ENCODE measurements at places on chromosomes 1 and 21.
A peak's percentile ranks its signal among the peaks of the same experiment; 100 is the strongest.

GRCh38 chr1:31415658-31416057, 2.6 kb downstream of the SERINC2 start:
- H3K4me1 ChIP-seq, result peaks cover 6% of the 10 kb centered on the region
- no peak for DNase-seq
- H3K36me3 ChIP-seq, result no peaks in the 10 kb centered on the region
- no peak overlapping the region for H3K4me3 ChIP-seq
- H3K27me3 ChIP-seq, result peaks cover 86% of the 10 kb centered on the region
- no peak overlapping the region for H3K27ac ChIP-seq

DNA sequence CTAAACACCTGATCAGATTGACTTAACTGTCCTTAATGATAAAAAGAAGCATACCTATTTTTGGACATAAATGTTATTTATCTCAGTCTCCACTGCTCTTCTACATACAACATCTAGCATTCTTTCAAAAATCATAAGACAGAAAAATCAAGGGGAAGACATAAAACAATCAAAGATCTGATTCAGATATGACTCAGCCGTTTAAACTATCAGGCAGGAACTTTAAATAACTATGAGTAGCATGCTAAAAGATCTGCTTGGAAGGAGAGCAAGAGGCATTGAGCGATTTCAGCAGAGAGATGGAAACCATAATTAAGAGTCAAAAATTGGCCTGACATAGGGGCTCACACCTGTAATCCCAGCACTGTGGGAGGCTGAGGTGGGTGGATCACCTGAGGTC, 27.2 kb upstream of the SLC22A15 start:
- no peaks in the 10 kb centered on the region for H3K4me1 ChIP-seq
- H3K27me3 ChIP-seq, result peaks cover 43% of the 10 kb centered on the region
- no peaks in the 10 kb centered on the region for H3K36me3 ChIP-seq
- no peak for DNase-seq

DNA sequence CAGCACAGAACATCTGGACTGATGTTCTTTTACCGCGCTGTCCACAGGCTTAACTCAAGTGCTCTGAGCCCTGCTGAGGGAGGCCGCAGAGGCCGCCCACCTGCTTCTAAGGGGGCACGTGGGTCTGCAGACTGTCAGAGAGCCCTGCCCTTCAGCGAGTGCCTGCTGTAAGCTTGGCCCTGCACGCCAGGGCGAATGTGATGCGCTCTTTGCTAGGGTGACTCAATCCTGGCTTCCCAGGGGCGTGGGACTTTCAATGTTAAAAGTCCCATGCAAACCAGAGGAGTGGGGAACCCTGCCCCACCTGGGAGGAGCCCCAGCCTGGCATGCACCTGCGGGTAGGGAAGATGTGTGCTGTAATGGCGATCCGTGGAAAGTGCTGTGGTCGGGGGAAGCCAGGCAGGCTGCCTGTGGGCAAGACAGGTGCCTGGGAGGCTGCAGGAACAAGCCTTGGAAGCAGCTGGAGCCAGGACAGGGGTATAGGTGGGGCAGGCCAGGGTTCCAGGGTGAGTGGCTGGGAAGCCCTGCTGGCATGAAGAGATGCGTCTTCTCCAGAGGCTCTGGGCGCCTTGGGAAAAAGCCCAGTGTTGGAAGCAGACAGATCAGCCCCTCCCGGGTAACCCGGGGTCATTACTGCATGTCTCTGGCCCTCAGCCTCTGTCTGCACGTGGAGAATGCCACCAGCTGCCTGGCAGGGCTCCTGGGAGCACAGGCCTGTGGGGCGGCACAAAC, 594 bp upstream of the PANK4 start:
- H3K4me1 ChIP-seq, result peaks cover 42% of the 10 kb centered on the region
- peak overlapping the region; percentile 89 for H3K27ac ChIP-seq
- no peak for DNase-seq
- H3K36me3 ChIP-seq, result peaks cover 3% of the 10 kb centered on the region
- peak overlapping the region; percentile 92 for H3K4me3 ChIP-seq

- H3K27ac ChIP-seq, result no peak overlapping the region
- H3K4me1 ChIP-seq, result peaks cover 28% of the 10 kb centered on the region
- H3K27me3 ChIP-seq, result no peaks in the 10 kb centered on the region
- DNase-seq, result no peak
These were observed 25.5 kb downstream of the OVGP1 start for GRCh38 chr1:111402083-111402482.

- H3K36me3 ChIP-seq, result peaks cover 3% of the 10 kb centered on the region
- H3K4me3 ChIP-seq, result no peak overlapping the region
- H3K4me1 ChIP-seq, result peaks cover 6% of the 10 kb centered on the region
- H3K27ac ChIP-seq, result no peak overlapping the region
- peaks cover 84% of the 10 kb centered on the region for H3K27me3 ChIP-seq
- no peak for DNase-seq
These were observed 2.9 kb downstream of the PGBD5 start for GRCh38 chr1:230423261-230423660.

- no peaks in the 10 kb centered on the region for H3K4me1 ChIP-seq
- no peak overlapping the region for H3K4me3 ChIP-seq
- no peaks in the 10 kb centered on the region for H3K36me3 ChIP-seq
- H3K27me3 ChIP-seq, result no peaks in the 10 kb centered on the region
- no peak overlapping the region for H3K27ac ChIP-seq
These were observed 508.8 kb downstream of the PLPP3 start for GRCh38 chr1:56070601-56071000.

GRCh38 chr21:44765231-44766013, 36.2 kb downstream of the UBE2G2 start:
- H3K36me3 ChIP-seq, result peaks cover 5% of the 10 kb centered on the region
- no peaks in the 10 kb centered on the region for H3K27me3 ChIP-seq
- DNase-seq, result peak; percentile 25
- peaks cover 17% of the 10 kb centered on the region for H3K4me1 ChIP-seq
- H3K4me3 ChIP-seq, result peak overlapping the region; percentile 62

- no peak for DNase-seq
- peaks cover 4% of the 10 kb centered on the region for H3K36me3 ChIP-seq
- H3K27me3 ChIP-seq, result peaks cover 51% of the 10 kb centered on the region
- H3K4me3 ChIP-seq, result no peak overlapping the region
- no peak overlapping the region for H3K27ac ChIP-seq
These were observed 14.6 kb upstream of the CNTN2 start for GRCh38 chr1:205028390-205028789.

Data from central memory CD8-positive, alpha-beta T cell (primary cell).